ENCODE measurements at places on chromosomes 3 and 15.
A peak's percentile ranks its signal among the peaks of the same experiment; 100 is the strongest.

GRCh38 chr3:94709249-94709902 lies 646.5 kb downstream of the NSUN3 start:
- no peak for DNase-seq

DNA sequence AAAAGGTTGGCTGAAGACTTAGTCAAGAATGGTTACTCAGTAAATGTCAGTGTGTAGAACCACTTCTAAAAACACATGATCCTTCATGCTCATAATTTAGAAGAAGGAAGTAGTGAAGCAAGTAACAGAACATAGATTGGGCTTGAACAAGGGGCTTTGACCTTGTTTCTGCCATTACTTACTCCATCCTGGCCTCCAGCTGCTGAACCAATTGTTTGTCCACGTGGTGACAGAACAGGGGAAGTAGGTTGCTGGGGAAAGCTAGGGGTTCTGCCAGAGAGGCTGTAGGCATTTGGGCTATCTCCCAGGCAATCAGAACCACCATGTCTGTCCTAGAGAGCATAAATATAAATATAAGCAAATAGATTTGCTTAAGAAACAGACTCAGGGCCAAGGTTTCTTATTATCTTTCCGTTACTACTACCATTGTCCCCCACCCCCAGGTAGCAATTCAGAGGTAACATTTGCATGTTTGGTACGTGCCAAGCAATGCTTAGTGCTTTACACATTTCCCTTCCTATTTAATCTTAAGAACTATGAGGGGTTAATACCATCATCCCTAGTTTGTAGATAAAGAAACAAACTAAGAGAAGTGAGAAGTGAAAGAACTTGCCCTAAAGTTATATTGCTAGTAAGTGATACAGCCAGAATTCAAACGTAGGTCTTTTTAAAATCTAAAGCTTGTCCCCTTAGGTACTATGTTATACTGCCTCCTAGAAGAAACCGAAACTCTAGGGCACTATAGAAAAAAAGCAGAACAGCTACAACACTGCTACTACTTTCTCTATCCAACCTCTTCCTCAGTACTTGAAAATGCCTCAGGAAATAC lies 3.0 kb upstream of the SPG11 start:
- DNase-seq, result peak; percentile 45

DNA sequence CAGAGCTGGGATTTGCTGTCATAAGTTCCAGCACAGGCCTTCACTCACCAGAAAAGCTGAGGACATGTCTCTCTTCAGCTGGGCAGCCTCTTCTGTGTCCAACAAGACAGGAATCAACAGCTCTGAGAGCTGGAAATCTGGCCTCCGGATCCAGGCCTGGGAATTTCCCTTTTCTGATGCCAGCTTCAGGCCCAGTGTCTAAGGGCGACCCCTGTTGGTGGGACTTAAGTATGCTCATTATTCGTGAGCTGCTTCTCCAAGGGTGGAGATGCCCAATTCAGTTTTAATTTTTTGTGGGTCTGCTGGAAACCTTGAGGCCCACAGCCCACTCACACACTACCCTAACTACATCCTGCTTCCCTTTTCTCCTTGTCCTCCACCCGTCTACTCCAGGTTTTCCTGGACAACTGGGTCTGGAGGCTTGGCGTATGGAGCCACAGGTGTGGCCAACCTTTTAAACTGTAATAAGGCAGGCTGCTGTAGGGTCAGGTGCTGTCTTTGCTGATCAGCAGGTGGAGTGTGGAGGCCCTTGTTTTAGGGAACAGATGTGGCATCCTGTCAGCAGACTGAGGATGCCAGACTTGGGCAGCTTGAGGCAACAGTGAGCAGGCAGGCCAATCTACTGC lies 2.6 kb upstream of the CEMIP start:
- DNase-seq, result peak; percentile 44

GRCh38 chr15:78370013-78370412 lies 29.9 kb downstream of the CRABP1 start:
- DNase-seq, result no peak

GRCh38 chr15:50698101-50698500 lies 11.5 kb upstream of the TRPM7 start:
- no peak for DNase-seq

DNA sequence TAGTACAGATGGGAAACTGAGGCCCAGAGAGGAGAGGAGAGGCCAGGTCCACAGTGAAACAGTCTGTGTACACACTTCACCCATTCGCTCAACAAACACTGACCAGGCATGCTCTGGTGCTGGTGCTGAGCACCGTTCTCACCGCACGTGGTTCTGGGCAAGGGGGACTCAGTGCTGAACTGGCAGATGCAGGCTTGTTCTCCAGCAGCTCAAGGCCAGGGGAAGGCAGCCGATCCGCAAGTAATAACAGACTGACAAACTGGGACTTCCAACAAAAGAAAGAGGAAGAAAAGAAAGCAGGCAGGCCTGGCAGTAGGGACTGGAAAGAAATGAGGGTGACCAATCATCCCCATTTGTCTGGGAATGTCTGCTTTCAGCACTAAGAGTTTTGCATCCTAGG lies 25.6 kb upstream of the LINGO1 start:
- DNase-seq, result no peak

GRCh38 chr3:110479731-110480130 lies 591.9 kb upstream of the NECTIN3 start:
- DNase-seq, result no peak

DNA sequence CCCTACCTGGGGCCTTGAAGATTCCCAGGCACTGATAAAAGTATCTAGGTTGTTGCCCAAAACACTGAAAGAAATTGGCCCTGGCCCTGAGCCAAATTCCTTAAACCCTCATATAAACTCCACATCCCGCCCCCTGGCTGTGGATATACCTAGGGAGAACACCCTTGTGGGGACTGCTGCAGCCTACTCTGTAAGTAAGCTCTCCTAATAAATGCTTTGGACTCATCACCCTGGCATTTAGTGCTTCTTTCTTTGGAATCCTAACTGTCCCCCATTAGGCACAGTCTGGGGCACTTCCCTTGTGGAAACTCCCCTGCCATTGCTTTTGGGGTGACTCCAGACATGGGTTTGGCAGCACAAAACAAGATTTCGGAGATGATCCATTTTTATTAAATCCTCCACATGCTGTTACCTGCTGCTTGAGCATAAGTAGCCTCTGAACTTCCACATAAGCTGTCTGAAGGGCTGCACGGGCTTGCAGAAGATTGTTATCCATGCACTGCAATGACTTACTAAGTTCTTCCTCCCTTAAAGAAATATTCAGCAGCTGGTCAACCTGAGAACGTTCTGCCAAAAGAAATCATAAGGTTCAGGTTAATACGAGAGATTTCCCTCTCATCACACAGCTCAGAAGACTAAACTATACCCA lies 46.4 kb downstream of the ZNF106 start:
- no peak for DNase-seq

- DNase-seq, result no peak
Measured at GRCh38 chr15:67198157-67198754, 56.2 kb downstream of the AAGAB start.

DNA sequence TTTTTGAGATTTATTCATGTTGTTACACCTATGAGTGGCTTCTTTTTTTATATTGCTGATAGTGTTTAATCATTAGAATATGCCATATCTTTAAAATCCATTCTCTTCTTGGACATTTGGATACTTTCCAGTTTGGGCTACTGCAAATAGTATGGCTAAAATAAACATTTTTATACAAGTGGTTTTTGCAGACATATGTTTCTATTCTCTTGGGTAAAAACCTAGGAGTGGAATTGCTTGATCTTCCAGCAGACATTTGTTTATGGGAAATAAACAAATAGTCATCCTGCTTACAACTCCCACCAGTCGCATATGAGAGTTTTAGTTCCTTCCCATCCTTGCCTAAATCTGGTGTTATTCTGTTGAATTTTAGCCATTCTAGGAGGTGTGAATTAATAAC lies 193.1 kb downstream of the ALCAM start:
- no peak for DNase-seq

- no peak for DNase-seq
Measured at GRCh38 chr3:150128126-150128525, 157.4 kb upstream of the PFN2 start.

DNA sequence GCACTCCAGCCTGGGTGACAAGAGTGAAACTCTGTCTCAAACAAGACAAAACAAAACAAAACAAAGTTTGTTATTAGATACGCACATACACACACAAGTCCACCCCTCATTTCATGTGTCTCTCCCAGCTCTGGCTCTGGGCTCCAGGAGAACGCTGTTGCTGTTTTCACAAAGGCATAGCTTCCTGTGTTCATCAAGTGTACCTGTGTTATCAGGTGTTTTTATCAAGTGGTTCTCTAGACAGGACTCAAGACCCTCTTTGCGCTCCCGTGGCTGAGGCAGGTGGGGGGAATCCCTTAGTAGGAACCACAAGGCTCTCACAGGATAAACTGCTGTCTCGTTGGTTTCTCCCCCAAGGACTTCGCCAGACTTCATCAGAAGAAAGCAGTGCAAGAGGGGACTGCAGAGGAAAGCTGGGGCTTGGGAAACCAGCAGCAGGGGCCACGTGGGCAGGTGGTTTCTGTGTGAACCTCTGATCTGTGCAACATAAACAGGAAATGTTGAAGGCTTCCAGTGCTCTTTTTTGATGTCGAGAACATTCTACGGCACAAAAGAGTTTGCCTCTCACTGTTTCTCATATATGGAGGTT lies 6.9 kb upstream of the PPP1R2 start:
- DNase-seq, result peak; percentile 90

- no peak for DNase-seq
Measured at GRCh38 chr3:125511420-125512118, 8.4 kb downstream of the SNX4 start.

GRCh38 chr15:31265090-31265870 lies 61.4 kb upstream of the KLF13 start:
- no peak for DNase-seq

- no peak for DNase-seq
Measured at GRCh38 chr15:85010386-85011159, 28.9 kb downstream of the PDE8A start.

GRCh38 chr15:75178938-75179745 lies 22.5 kb upstream of the C15orf39 start:
- no peak for DNase-seq

DNA sequence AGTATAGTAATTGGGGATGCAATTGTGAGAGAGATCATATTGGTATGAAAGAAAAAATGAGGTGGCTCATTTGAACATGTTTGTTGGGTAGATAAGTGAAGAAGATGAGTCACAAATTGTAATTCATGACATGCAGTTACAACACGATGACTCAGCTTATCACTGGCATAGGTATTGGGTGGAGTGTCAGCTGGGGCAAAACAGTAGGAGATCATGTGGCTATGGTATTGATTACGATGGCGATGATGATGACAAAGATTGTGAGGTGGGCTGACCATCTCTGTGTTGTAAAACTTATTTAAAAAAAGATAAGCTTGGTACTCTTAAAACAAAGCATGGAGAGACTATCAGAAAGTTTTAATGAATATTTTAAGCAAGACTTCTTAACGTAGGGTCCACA lies 11.6 kb upstream of the DPH6 start:
- no peak for DNase-seq

DNA sequence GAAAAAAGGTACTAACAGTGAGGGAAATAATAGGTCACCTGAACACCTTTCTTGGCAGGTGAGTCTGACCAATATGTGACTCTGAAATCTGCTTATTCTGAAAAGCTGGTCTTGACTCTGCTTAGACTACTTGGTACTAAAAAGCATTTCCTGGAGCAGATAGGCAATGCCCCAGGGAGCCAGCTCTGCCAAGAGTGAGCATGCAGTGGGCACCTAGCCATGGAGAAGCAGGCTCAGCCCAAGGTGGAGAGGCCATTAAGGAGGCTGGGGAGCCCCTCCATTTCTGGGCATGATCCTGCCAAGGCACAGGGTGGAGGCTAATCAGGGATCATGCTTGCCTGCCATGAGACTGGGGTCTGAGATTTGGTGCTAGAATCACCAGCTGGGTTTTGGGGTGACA lies 1.6 kb upstream of the LTF start:
- no peak for DNase-seq

DNA sequence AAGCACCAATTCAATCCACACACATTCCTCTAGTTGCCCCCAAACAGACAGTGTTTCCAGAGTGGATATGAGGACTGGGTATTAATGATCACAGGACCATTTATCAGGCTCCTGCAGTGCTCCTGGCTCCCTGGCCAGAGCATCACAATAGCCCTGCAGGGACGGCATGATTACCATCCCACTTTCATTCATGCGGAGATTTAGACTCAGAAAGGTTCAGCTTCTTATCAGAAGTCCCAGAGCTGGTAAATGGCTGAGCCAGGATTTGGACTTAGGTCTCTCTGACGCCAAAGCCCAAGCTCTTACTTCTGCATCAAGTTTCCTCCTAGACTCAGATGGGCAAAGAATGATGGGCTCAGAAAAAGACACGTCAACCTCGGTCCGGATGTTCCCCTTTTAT lies 2.9 kb upstream of the EPHB3 start:
- no peak for DNase-seq

DNA sequence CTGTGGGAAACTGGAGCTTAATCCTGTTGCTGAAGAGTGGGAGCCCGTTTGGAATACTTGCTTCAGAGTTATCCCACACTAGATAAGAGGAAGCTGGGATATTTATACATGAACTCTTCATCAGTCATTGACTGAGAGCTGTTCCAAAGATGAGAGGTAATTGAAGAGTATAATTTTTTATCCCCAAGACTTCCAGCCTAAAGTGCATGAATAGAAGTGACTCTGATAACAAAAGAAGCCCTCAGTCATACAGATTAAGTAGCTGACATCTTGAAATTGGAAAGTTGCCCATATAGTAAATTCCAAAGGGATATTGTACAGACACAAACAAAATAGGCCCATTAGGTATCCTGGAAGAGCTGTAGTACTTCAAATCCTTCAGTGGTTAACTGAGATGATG lies 268.0 kb downstream of the EPHA3 start:
- no peak for DNase-seq

- DNase-seq, result no peak
Measured at GRCh38 chr3:126149960-126150515, 30.3 kb downstream of the ALDH1L1 start.

DNA sequence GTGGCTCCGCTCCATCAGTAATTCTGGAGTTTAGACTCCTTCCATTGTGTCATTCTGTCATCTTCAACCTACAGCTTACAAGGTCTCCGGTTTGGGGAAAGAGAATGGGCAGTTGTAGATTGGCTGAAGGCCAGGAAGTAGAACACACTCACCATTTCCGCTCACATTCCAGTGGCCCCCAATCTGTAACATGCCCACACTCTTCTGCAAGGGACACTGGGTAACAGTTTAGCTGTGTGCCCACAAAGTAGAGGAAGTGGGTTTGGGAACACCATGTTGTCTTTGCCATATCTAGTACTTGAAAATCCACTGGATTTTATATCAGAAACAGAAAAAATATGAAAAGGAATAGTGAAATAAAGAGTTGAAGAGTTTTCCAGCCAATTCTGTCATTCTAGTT lies 153.5 kb downstream of the SV2B start:
- DNase-seq, result no peak

Data from CD4-positive, alpha-beta memory T cell (primary cell).